ENCODE measurements at places on chromosomes 7 and 10.

- DNase-seq = no peak
Observed at GRCh38 chr7:47043304-47043703, 538.6 kb downstream of the TNS3 start.

DNA sequence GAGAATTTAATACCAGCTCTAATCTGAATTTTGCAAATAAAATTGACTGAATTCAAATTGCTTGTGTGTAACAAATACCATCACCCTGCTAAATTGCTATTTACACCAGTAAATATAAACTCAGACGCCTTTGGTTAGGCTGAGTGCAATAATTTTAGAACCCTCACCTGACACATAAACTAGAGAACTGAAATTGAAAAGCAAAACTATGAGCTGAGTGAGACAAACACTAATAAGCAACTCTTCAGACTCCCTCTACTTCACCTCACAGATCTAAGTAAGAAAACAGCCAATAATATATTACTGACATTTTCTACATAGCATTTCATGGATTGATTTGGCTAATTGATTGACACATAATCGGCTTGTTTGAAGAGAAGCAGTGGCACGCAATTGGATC is 621.2 kb downstream of the REEP3 start:
- DNase-seq = no peak

GRCh38 chr7:12569673-12570072 is 847 bp upstream of the SCIN start:
- DNase-seq = no peak

- DNase-seq = peak; percentile 0
Observed at GRCh38 chr10:128275388-128276177, 149.4 kb upstream of the MKI67 start.

- no peak for DNase-seq
Observed at GRCh38 chr7:35546691-35547429, 148.1 kb downstream of the HERPUD2 start.

DNA sequence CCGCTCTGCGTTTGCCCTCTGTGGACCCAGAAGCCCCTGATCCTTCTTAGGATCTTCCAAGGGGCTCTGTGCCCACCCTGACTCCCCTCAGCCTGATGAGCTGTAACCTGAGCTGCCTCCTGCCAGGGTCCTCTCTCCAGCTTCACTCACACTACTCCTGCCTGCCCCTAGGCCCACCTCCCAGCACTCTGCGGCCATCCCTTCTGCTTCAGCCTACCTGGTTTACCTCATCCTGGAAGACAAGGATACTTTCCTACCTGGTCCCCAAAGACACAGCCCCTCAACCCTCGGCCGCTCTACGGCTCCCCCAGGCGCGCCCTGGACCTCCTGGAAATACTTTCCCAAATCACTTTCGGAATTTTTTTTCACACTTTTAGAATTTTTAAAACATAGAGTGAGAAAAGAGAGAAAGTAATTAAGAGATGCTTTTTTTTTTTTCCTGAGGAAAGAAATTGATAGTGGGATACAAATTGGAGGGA is 6.4 kb upstream of the ZNF862 start:
- no peak for DNase-seq

GRCh38 chr7:22140578-22140977 is 194.9 kb upstream of the CDCA7L start:
- DNase-seq = no peak

GRCh38 chr10:9211228-9211627 is 1156.7 kb downstream of the GATA3 start:
- DNase-seq = no peak

GRCh38 chr7:37259319-37259821 is 189.3 kb downstream of the ELMO1 start:
- peak; percentile 48 for DNase-seq

- DNase-seq = no peak
Observed at GRCh38 chr10:61830072-61830845, 71.2 kb upstream of the ARID5B start.

DNA sequence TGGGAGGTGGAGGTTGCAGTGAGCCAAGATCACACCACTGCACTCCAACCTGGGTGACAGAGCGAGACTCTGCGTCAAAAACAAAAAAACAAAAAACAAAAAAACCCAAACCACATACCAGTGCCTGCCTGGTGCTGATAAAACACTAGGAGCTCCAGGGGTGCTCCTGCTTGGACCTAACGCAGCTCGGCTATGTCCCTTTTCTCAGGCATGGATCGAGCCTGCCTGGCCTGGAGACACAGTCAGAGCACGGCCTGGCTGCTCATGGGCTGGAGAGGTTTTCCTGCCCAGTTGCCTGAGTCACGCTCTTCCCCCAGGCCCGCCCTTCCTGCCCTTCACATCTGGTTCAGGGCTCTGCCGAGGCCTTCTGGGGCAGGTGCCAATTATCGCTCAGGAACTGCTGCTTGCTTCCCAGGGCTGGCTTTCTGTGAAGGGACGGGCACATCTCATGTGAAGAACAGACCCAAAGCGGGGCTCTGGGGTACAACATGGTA is 12.6 kb upstream of the NPFFR1 start:
- peak; percentile 13 for DNase-seq

- no peak for DNase-seq
Observed at GRCh38 chr10:59954296-59954695, 47.9 kb upstream of the CCDC6 start.
